Retinal pigment epithelial cell (primary cell): ENCODE measurements at places on chromosomes 11 and 22.

- no peak for DNase-seq
Observed at GRCh38 chr11:77126861-77127234, 1.2 kb upstream of the MYO7A start.

- no peak for DNase-seq
Observed at GRCh38 chr11:10979529-10979928, 121.7 kb upstream of the ZBED5 start.

DNA sequence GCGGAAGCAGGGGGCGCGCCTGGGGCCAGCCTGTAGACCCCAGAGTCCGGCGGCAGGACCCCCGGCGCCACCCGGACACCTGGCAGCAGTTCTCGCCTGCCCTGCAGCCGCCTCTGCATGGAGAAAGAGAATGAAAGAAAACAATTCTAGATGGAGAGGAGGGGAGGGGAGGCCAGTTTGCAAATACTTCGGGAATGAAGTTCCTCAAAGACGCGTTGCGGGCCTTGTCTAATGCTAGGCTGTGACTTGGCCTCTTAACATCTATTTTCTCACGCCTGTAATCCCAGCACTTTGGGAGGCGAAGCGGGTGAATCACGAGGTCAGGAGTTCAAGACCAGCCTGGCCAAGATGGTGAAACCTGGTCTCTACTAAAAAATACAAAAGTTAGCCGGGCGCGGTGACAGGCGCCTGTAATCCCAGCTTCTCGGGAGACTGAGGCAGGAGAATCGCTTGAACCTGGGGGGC, 2.1 kb upstream of the BARX2 start:
- no peak for DNase-seq

- DNase-seq, result no peak
Observed at GRCh38 chr11:81032906-81033305, 1592.1 kb upstream of the TENM4 start.

GRCh38 chr11:74025467-74026166, 16.7 kb upstream of the UCP3 start:
- no peak for DNase-seq
